Activated CD4-positive, alpha-beta T cell treated with anti-CD3 and anti-CD28 coated beads, Interleukin-10, Interleukin-2, amounts not matched to agents 100 ng/mL and 50 ng/mL, durations not matched to agents 16 hours and 8 hours (primary cell): ENCODE measurements at places on chromosomes 13 and 19.

- DNase-seq = no peak
Observed at GRCh38 chr13:112078879-112079531, 12.1 kb downstream of the SOX1 start.

DNA sequence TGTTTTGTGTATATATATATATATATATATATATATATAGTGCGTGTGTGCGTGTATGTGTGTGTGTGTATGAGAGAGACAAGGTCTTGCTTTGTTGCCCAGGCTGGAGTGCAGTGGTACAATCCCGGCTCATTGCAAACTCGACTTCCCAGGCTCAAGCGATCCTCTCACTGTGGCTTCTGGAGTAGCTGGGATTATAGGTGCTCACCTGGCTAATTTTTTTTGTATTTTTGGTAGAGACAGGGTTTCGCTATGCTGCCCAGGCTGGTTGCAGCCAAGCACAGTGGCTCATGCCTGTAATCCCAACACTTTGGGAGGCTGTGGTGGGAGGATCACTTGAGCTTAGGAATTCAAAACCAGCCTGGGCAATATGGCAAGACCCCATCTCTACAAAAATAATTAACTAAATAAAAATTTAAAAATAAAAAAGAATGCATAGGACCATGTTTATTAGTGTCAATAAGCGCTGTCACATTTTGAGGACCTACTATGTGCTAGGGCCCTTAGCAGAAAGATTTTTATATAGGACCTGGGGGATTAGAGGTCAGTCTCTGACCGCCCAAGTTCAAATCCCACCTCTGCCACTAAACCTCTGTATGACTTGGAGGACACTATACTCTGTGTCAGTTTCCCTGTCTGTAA, 1.8 kb downstream of the PVR start:
- no peak for DNase-seq

GRCh38 chr19:29529646-29530539, 4.1 kb downstream of the VSTM2B start:
- DNase-seq = no peak

- no peak for DNase-seq
Observed at GRCh38 chr13:24075137-24075975, 85.2 kb upstream of the SPATA13 start.

DNA sequence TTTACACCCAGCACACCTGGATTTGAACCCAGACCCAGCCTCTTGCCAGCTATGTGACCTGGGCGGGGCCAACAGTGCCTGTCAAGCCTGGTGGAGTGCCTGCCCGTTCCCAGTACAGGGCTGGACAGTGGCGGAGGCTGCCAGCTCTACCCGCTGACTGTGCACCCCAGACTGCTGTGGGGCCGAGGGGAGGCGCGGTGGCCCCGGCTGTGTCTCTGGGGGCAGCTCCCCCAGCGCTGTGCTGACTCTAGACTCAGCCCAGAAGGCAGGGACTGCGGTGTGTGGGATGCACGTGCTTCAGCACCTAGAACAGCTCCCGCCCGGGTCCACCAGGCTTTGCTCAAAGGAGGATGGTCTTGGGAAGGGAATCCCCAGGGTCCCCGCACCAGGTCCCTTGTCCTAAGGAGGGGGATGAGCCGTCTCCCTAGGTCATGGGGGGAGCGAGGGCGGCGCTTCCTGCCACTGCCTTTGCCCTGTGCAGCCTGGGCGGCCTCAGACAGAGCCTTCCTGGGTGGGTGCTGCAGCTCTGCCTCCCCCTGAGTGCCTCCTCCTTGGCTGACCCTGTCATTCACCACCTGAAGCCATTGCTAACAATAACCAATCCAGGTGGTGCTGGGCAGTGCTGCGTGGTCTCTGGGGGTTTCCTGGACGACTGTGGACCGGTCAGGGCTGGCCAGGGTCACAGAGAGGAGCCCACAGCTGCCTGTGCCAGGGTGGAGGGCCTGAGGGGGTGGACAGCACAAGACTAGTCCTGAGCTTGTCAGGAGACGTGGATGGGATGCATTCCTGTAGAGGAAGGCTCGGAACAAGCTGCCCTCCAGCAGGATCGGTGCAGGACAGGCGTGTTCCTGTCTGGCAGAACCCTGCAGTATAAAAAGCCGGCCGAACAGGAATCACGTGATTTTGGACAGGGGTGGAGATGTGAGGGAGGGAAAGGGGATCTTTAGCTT, 18.6 kb downstream of the TMEM255B start:
- DNase-seq = no peak

GRCh38 chr19:16374436-16374835, 49.8 kb downstream of the KLF2 start:
- no peak for DNase-seq

DNA sequence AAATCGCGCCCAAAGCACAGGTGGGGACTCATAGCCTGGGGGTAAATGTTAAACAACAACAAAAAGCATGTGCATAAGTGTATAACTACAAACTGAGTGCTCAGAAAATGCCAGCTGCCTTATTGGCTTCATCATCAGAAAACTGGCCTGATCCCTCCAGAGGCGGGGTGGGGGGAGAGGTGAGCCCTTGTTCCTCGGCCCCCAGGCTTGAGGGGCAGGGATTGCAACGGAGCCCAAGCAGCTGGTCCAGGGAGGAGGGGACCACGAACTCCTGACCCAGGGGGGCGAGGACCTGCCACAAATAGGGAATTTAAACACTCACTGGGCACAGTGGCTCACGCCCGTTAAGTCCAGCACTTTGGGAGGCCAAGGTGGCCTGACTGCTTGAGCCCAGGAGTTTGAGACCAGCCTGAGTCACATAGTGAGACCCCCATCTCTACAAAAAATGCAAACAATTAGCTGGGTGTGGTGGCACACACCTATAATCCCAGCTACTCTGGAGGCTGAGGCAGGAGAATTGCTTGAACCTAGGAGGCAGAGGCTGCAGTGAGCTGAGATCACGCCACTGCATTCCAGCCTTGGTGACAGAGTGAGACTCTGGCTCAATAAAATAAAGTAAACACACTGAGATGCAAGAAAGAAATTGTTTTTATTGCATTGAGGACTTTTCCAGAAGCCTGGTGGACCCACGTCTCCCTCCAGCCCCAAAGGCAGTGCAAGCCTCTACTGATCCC, 8.7 kb downstream of the SIRT6 start:
- DNase-seq = no peak

DNA sequence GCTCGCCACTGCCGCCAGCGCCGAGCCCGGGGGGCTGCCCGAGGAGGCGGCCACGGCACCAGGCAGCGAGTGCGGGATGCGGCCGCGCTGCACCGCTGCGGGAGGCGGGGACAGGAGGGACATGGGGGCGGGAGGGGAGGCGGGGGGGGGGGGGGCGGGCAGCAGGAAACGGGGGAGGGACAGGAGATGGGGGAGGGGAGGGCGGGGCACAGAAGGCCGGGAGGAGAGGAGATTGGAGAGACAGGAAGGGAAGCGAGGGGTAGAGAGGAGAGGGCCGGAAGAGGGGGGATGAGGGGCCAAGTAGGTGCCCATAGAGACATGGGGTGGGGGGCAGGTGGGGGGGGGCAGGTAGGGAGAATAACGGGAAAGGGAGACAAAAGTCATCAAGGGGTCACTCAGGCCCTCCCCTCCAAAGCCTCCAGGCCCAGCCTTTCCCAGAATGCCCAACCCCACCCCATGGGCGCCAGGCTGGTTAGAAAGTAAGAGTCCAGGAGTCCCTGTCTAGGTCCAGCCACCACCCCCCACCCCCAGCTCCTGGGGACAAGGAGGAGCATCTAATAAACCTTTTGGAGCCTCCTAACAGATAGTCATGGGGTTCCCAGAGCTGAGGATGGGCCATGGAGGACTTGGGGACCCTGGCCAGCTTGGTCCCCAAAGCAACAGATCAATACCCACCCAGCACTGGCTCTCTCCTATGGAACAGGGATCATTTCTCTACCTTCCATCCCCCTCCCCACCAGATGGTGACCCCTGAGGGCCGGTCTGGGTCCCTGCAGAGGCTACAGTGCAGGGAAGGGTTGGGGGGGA, 9.5 kb downstream of the NR2F6 start:
- peak; percentile 52 for DNase-seq

DNA sequence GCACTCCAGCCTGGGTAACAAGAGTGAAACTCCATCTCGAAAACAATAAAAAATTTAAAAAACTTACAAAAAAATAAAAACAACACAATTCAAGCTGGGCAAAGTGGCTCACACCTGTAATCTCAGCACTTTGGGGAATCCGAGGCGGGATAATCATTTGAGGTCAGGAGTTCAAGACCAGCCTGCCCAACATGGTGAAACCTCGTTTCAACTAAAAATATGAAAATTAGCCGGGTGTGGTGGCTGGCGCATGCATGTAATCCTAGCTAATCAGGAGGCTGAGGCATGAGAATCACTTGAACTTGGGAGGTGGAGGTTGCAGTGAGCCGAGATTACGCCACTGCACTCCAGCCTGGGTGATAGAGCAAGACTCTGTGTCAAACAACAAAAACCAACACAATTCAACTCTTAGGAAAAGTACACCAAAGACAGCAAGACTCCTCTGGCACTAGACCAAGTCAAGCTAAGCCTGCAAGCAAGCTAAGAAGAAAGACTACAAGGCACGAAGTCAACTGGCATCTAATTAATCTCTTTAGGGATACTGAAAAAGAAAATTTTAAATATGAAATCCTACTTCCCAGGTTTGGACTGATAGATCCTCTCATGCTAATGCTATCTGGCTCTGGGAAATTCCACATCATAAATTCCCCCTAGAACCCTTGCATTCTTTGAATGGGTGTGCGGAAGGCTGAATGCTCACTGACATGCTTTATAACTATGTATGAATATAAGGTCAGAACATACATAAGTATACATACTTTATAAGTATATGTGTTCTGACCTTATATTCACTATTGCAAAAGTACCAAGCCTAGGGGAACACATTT, 7.9 kb downstream of the PBX4 start:
- no peak for DNase-seq

- DNase-seq = peak; percentile 80
Observed at GRCh38 chr19:17488593-17489391, 18.5 kb downstream of the SLC27A1 start.

DNA sequence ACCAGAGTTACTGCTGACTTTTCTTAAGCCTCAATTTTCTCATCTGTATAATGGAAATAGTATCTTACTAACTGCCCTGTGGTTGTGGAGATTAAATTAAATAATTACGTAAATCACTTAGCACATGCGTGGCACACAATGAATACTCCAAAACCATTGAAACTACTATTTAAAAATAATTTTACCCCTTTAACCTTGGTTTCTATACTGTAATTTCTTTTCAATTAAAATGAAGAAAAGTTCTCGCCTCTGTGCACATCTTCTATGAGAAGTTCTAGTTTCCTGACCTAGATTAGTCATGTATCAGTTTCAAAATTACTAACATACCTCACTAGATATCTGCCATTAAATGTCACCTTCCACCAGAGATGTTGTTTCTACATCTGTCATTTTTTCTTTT, 5.7 kb downstream of the SLITRK1 start:
- DNase-seq = peak; percentile 56

DNA sequence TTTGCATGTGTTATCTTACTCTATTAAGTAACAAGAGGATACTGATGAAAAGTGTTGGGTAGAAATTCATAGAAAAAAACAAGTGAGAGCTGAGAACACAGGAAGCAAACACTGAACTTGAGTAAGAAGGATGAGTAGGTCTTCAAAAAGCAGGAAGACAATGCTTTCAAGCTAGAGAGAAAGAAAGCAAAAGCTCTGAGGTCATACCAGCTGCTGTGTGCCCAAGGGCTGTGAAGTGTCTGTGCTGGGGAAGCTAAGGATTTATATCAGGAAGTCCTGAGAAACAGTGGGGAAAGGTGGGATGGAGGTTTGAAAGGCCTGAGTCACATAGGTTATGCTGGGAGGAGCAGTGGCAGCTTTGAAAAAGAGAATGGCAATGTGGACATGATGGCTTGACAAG, 145.5 kb upstream of the MAB21L1 start:
- DNase-seq = no peak

DNA sequence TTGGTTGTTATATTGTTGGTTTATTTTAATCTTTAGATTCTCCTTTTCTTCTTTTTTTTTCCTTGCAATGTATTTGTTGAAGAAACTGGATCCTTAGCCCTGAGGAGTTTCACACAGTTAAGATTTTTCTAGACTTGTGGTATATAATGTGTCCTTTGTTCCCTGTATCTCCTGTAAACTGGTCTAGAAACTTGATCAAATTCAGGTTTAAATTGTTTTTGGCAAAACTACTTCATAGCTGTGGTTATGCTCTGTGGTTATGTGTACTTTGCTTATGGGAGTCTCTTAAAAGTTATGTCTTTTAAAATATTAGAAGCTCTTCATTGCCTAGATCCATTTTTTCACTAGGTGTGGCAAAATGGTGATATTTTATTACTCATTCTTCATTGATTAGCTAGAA, 3.7 kb upstream of the MTRF1 start:
- DNase-seq = no peak

GRCh38 chr19:48625891-48626327, 6.6 kb downstream of the SPHK2 start:
- no peak for DNase-seq

GRCh38 chr19:7682175-7682855, 1.7 kb downstream of the TRAPPC5 start:
- no peak for DNase-seq

- DNase-seq = no peak
Observed at GRCh38 chr19:54388802-54389139, 24.0 kb upstream of the LAIR1 start.

- no peak for DNase-seq
Observed at GRCh38 chr13:38366954-38367645, 17.4 kb downstream of the UFM1 start.

GRCh38 chr13:94966422-94966955, 254.1 kb upstream of the SOX21 start:
- no peak for DNase-seq

- DNase-seq = no peak
Observed at GRCh38 chr19:16210168-16210567, 12.5 kb downstream of the AP1M1 start.

DNA sequence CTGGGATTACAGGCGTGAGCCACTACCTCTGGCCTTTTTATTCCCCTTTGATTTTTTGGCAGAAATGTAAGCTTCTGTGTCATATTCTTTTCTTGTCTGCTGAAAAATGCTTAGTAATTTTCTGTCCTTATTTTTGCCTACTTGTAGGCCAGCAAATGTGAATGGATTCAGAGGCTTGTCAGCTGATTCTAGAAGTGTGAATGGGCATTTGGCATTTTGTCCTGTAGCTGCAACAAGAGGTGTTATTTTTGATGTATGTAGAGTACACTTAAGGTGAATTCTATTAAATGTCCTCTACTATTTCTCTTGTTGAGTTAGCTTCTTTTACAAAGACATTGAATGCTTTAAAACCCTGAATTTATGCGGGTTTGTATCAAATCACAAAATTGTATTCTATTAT, 50.0 kb downstream of the FRY start:
- DNase-seq = no peak

DNA sequence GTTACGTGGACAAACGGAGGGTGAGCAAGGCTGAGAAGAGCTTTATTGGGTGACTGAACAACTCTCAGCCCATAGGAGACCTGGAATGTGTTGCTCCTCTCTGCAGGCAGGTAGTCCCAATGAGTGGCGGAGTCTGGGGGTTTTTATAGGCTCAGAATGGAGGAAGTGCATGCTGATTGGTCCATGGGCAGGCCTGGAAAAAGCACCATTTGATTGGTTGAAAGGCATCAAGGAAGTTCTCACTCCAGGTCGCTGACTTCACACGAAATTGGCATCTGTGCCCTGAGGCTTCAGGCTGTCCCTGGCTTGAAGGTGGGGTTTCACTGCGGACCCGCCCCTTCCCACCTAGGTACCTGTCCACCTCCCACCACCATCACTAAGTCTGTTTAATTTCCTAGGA, 65.4 kb downstream of the SPATA13 start:
- DNase-seq = no peak
